ENCODE measurements at places on chromosomes 1 and 21.

GRCh38 chr1:115546846-115547245 is 94.9 kb upstream of the VANGL1 start:
- no peak for DNase-seq

DNA sequence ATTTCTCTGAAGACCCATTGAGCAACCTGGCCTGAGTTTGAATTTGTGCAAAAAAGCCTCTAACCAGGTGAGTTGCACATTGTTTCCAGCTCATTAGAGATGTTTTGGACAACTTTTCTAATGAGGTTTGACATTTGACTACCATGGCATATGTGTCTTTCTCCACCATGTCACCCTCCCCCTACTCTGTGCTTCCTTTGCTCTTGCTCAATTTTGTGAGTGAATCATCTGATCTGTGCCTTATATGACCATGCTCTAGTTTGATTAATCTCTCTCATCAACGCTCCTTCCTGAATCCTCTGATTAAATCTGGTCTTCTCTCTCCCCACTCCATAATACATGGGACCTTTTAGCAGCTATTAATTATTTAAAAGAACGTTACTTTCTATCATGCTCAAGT is 144.8 kb upstream of the SAMSN1 start:
- DNase-seq = no peak

DNA sequence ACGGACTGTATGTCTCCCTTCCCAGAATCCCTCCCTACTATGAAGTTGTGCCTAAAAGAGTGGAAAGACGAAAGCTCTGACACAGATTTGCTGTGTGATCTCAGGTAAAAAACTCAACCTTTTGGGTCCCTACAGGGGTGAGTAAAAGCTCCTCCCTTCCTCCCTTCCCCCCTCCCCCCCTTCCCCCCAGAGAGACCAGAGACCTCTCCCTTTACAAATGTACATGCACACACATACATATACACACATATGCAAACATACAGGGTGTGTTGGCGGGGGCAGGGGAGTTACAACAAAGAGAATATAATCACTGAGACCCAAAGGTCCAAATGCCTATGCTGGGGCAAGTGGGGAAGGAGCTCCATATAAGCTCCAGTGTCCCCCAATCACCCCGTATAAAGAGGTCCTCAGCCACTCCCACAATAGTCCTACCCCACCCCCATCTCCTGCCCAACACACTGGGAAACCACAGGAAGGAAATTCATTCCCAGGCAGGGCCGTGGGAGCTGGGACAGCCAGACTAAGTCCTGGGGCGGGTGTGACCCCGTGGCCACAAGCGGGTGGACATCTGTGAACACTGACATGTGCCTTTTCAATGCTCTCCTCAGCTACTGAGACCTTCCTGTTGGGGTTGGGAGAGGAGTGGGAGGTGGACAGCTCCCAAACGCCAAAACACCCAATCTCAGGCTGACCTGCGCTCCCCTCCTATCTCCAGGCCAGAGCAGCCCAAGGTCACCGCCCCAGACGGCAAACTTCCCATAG is 2.0 kb downstream of the MEF2D start:
- DNase-seq = no peak

DNA sequence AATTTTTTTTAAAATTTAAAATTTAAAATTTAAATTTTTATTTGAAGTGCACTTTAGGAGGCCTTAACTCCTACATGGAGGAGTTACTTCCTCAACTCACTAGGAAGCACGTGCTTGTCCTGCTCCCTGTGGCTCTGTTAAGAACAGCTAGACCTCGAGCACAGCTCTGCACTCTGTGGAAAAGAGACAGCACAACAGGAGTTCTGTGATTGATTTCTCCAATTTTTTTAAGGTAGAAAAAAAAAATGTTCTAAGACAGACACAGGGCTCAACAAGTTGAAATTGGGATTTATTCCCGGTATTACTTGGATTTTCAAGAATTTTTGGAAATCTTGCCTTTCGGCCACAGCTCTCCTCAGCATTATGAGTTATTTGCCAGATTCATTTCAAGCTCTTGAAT is 356.6 kb upstream of the LYPLAL1 start:
- no peak for DNase-seq

- no peak for DNase-seq
These were observed 37.5 kb downstream of the DISP1 start for GRCh38 chr1:222852326-222852725.

GRCh38 chr21:43918385-43918947 is 53.4 kb downstream of the AGPAT3 start:
- no peak for DNase-seq
